ENCODE measurements at places on chromosomes 5 and 9.

DNA sequence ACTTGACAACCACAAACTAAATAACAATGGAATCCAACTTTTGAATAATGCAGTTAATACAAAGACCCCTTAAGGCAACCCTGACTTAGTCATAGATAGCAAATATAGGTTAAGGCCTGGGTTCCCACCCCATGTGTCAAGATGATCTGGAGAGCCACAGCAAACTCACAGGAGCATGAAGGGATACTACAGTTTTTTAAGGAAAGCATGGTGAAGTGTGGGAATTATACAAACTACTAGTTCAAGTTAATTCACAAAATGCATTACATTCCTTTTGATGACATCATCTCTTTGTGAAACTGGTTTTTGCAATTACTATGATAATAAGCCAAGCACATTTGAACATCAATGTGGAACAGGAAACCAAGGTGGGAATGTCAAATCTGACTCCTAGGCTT, 50.6 kb downstream of the LHFPL2 start:
- DNase-seq = no peak

DNA sequence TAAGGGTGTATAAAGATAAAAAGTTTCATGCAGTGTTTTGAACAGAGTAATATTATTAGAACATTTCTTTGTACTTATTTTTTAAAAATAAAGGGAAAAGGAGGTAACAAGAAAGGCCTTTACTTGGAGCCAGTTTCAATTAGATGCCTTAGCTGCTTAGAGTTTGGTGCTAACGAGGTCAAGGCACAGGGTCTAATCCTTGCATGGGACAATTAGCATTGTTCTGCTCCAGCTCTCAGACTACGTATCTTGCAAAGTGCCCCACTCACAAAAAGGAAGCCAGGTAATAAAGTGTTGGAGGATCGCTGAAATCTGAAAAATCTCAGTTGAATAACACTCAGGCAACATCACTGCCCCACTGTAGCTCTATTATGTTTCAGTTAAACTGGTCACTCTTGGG, 2011.3 kb downstream of the EFNA5 start:
- no peak for DNase-seq

DNA sequence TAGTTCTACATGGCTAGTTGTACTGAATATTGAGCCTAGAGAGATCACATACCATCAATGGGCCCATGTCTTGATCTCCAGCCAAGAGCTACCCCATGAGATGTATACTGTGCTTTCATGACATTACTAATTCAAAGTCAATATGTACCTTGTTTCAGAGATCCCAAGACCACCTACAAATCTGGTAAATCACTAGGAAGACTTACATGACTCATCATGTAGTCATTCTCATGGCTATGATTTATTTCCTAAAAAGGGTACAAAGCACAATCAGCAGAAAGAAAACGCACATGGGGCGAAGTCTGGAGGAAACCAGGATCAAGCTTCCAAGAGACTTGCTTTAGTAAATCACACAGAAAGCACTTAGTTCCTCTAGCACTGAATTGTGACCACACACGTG, 103.0 kb downstream of the PCSK5 start:
- DNase-seq = no peak

GRCh38 chr5:124504081-124504916, 242.1 kb downstream of the ZNF608 start:
- no peak for DNase-seq

DNA sequence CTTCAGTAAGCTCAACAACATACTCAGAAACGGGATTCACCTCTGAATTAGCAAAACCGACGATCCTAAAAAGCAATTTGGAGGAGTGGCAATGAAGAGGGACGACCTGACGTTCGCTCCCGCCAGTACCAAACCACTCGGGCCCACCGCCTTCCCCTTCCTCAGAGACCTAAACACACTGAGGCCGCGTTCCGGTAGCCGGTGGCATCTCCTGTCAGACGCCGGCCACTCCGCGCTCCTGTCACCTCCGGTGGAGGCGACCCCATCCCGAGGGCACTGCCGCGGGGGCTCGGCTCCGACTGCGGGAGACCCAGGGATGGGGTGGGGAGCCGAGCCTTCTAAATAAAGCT, 617 bp downstream of the PPP6C start:
- peak; percentile 60 for DNase-seq

GRCh38 chr9:74036549-74037231, 460.4 kb upstream of the RORB start:
- no peak for DNase-seq

DNA sequence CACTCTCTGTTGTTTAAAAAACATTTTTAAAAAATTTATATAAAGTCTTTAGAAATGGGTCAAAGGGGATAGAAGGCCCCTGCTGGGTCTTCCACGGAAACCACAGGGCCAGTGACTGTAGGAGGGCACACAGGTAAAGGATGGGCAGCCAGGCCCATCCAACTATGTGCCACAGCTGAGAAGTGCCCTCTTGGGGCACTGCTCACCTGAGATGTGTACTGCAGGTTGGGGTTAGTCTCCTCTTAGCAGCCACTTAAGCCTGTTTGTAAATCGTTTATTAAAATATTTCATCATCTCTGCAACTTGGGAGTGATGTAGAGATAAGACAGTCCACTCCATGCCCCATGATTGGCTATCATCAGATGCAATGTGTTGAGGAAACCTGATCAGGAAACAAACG, 222.4 kb downstream of the DIRAS2 start:
- DNase-seq = no peak

DNA sequence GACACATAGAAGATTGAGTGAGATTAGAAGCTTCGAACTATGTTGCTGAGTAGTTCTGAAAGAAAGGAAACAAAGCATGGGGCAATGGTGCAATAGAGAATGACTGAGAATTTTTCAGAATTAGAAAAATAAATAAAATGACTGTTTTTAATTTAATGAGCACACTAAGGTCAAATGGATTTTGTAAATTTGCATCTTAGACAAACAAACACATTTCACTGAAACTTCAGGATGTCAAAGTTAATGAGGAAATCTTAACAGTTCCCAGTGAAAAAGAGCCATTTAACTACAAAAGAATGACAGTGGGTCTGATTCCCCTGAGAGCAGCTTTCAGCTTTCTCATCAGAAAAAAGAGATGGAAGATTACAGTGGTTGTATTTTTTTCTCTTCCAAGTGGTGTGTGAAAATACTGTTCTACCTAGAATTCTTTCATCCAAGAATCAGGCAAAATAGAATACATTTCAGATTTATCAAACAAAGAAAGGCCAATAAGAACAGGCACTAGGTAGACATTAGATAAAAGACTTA, 591.9 kb downstream of the SEMA5A start:
- DNase-seq = no peak

GRCh38 chr5:143472576-143472975, 69.1 kb upstream of the NR3C1 start:
- no peak for DNase-seq

- no peak for DNase-seq
Measured at GRCh38 chr9:71168418-71168817, 47.0 kb upstream of the TRPM3 start.

DNA sequence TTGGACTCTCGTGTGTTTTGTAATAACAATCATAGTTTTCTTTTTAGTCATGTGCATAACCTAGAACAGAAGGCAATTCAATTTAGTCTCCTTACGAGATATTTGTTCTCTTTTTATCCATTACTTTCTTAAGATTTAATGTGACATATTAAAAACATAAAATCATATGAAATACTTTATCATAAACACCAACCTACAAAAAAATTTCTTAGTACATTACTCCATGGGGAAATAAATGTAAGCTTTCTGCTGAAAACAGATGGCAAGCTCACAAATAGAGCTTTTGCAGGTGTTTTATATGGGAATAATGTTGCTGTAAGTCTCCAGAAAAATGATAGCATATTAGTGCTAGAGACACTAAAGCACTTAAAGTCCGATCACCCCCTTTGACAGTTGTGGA, 1035.2 kb upstream of the ARRDC3 start:
- no peak for DNase-seq

- no peak for DNase-seq
Measured at GRCh38 chr5:154849791-154850201, 607 bp downstream of the FAXDC2 start.

DNA sequence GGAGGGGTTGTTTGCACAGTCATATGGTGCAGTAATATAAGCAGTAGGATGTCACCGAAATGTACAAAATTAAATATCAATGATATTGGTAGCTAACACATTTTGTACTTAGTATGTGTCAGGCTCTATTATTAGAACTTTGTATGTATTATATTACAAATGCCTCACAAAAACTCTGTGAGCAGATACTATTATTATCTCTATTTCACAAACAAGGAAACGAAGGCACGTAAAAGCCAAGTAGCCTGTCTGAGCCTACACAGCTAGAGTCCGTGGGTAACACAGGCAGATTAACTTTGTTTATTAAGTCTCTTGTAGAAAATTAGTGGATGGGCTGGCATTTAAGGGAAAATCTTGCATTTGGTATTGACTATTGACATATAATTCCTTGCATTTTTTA, 284.3 kb upstream of the DAB2 start:
- DNase-seq = no peak

- no peak for DNase-seq
Measured at GRCh38 chr9:73916016-73916673, 581.0 kb upstream of the RORB start.

DNA sequence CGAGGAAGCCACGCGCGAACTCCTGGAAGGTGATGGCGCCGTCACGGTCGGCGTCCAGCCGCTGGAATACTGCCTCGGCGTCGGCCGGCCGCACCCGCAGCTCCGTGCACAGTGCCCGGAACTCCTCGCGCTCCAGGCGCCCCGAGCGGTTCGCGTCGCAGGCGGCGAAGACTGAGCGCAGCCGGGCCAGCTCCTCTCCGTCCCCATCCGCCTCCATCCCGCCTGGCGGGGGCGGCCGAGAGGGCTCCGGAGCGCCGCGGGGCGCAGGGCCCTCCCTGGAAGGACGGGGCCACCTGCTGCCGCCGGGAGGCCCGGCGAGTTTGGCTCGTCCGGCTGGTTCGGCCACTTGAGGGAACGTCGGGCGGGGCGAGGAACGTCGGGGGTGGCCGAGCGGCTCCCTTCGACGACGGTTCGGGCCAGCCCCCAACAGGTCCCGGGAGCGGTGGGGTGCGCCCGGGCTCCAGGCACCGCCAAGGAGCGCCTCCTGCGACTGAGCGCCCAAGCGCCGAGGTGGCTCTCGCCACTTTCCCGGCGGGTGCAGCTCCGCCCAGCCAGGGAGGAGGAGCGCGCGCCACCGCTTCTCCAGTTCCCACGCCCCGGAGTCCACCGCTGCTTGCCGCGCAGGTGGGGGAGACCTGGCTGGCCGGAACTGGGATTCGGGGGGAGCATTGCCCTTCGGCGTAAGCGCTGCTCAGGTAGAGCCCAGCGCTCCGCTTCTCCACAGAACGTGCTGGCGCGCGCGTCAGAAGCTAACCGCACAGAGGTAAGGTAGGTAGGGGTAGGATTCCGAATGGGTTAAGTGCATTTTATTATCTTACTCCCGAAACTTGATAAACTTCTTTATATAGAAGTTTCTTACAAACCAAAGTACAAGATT, at the start of gene RASEF:
Gene RASEF, minus strand, starts transcription at position 492 of the 877 bp plus-strand sequence. Its CDS starts 275 bp downstream, at position 217.
- DNase-seq = no peak

- DNase-seq = no peak
Measured at GRCh38 chr5:158621391-158621790, 478.3 kb downstream of the EBF1 start.

DNA sequence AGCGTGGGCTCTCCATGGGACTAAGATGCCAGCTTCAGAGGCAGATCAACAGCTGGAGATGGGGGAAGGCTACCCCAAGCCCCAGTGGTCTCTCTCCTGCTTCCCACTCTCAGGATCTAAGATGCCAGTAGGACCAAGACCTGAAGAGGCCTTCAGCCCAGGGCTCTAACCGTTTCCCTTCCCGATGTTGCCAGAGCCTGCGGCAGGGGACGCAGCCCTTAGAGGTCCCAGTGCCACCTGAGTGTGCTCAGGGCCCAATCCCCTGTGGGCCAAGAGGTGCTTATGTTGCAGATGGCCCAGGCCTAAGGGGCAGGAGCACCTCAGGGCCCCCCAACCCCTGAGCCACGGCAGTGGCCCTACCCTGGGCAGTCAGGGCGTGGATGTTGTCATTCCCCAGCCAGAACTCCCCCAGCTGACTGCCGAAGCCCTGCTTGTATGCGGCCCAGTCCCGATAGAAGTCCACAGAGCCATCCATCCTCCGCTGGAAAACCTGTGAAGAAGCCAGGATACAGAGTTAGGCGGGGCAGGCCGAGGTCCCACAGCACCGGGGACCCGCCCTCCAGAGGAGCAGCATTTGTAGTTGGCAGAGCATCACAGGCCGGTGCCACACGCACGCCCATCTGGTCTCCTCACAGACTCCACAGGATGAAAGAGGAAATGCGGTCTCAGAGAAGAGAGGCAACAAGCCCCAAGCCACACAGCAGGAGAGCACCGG, 5.4 kb downstream of the FCN1 start:
- DNase-seq = peak; percentile 4

DNA sequence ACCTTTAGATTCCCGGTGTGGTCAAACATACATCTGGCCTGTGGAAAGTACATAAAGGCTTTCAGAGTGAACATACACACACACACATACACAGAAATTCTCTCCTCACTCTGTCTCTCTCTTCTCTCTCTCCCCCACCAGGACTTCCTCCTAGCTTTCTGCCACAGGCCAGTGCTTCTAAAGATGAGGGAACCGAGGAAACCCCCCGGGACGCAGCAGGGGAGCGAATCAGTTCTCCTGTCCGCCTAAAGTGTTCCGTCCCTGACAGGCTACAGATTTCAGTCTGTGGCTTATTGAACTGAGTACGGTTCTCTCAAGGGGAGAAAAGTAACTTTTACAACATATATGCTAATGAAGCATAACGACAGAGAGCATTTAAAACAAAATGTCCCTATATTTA, 75.8 kb downstream of the MED27 start:
- DNase-seq = no peak

GRCh38 chr9:35769763-35770162, 15.7 kb upstream of the MSMP start:
- DNase-seq = no peak

DNA sequence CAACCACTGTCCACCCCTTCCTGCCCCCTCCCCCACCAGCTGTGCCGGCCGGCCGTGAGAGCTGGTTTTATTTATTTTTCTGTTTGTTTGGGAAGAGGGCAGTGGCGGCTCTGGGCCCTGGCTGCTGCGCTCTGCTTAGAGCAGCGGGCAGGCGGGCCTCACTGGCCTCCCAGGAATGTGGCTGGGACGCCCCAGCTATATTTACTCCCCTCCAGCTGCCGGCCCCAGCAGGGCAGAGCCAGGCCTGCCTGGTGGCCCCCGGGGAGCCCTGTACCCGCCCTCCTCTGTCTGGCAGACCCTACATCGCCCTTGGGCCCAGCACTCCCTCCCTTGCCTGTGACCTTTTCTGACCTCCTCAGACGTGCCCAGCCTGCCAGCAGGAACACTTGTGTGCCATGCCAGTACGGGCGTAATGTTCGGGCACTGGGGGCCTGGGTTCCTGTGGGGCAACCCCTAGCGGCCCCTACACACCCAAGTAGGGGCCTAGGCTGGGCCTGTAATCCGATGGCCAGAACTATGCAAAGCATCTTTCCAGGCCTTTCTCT, 7.7 kb downstream of the CXXC5 start:
- no peak for DNase-seq

GRCh38 chr9:114177423-114178064, 22.2 kb downstream of the COL27A1 start:
- DNase-seq = no peak

DNA sequence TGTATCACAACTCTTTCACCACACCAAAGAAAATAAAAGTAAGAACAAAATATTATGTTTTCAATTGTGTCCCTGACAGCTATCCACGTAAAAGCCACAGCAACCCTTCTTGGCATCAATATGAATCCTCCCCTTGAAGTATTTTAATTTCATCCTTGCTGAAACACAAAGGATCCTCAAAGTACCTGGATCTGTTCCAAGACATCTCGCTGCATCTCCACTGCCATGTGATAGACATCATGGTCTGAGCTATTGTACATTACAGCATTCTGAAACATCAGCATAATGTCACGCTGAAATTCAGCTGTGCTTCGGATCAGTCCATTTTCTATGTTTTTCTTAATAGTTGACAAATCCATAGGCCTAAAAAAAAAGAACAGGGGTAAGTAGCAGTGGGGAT, 17.7 kb downstream of the BRD8 start:
- DNase-seq = no peak

Measured in stimulated activated CD8-positive, alpha-beta memory T cell treated with anti-CD3 and anti-CD28 coated beads, Interleukin-4, amount 100 ng/mL, for 48 hours (primary cell).